ENCODE measurements at places on chromosomes 4 and X.

GRCh38 chrX:64975491-64975890 is 759 bp downstream of the ZC4H2 start:
- DNase-seq: peak; percentile 1

DNA sequence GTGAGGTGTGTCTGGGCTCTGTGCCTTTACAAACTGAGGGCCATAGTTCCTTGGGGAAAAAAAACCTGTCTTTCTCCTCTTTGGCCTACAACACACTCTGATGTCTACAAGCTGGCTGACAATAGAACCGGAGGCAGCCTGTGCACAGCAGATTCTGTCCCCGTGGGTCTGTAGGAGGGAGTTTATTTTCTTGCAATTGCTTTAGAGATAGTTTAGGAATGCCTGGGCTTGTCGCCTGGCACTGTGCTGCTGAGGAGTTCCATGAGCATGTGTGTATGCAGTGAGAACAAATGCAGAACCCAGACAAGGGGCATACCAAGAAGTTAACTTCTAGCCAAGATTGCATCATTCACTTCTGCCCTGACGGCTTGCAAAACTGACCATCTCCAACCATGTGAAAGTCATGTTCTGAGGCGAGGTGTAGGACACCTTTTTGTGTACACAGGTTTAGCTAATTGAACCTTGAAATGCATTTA is 54.1 kb downstream of the CCNI start:
- peak; percentile 50 for DNase-seq

DNA sequence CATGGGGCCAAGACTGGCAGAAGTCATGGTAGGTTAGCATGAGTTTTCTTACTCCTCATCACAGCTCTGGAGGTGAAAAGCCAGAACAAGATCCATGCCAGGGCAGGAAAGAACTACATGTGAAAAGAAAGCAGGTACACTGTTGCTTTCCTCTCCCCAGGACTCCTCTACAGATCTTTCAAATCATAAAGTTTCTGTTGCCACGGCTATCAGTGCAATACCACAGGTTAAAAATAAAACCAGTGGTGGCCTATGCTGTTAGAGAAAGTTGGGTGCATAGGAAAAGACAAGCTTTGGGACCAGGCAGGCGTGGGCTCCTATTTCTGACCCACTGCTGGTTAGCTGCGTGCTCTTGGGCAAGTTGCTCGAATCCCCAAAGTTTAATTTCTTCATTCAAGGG is 81.4 kb downstream of the SH3RF1 start:
- DNase-seq: no peak

GRCh38 chr4:142556048-142556447 is 290.1 kb downstream of the INPP4B start:
- DNase-seq: no peak

- DNase-seq: no peak
These were observed 53.6 kb downstream of the KLF3 start for GRCh38 chr4:38717604-38718003.

DNA sequence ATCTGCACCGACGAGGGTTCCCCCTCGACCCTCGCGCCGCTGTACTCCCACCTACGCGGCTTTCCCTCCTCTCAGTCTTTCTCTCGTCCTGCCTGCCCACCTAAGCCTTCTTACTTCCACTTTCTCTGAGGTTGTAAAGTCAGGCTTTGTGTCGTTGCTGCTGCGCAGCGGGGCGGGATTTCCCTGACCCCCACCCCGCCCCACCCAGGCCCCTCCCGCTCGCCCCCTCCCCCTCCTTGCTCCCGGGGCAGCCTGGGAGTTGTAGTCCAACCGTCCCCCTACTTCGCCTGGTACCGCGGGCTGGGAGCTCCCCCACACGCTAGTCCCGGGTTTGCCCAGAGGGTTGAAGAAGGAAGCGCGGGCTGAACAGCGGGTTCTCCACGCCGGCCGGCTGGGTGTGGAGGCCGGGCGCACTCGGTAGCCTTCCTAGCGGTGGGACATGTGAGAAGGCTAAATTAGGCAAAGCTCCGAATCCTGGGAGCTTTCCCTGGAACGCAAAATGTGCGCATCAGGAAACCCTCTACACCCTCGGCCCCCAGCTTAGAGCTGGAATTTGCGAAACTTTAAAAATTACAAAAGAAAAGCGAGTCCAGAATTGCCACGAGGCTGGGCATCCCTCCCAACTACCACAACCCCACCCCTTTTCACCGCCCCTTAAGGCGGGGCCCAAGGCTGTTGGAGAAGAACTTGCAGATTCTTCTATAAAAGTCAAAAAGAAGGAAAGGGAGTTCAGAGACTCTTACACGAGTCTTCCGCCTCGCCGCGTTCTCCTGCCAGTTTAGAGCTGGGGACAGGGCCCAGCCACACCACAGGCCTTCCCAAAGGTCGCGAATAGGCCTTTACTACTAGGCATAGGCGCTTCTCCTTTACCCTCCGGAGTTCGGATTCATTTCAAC is at the start of gene ATP11C:
Gene ATP11C (minus strand): TSS at position 153 of the 896 bp plus-strand sequence. CDS start 1,011 bp downstream, outside the sequence.
- DNase-seq: peak; percentile 79

DNA sequence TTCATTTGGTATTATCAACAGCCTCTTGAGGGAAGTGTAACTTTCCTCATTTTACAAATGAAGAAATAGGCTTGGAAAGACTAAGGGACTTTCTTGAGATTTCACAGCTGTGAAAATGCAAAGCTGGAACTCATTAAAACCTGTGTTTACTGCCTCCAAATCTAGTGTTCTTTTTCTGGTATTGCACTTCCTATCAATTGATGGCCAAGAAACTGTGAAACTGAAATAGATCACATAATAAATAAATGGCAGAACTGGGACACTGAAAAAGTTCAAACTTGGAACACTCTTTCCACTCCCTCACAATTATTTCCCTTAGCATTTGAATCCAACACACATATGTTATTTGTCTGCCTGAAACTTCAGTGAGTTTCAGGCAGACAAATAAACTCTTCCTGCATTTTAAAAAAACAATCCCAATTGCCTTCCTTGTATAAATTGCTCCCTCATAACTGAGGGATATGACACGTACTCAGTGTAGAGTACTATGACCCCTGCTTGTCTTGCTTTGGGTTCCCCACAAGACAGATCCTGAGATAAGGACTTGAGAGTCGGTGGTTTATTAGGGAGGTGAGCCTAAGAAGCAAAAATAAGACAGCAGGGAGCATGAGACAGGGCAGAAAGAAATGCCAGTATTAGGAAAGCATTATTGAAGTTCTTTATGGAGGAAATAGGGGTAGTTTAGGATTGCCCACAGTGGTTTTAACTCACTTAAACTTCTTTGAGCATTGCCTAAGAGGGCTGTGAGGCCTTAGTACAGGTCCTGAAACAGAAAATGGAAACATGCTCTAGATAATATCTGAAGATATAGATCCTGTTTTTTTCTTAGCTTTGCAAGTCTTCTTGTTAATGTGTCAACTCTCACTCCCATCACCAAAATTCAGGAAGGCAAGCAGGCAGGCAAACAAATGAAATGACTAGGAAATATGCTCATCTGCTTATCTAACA is 33.9 kb downstream of the RTL3 start:
- peak; percentile 46 for DNase-seq

GRCh38 chr4:109079201-109079600 is 223.3 kb downstream of the COL25A1 start:
- DNase-seq: no peak

All from inflammatory macrophage treated with lipopolysaccharide for 1 hour (primary cell).